DMS79 (cell line): ENCODE measurements at places on chromosomes 11 and 22.

GRCh38 chr22:23534201-23534850 is 45.8 kb downstream of the IGLL1 start:
- DNase-seq: no peak

DNA sequence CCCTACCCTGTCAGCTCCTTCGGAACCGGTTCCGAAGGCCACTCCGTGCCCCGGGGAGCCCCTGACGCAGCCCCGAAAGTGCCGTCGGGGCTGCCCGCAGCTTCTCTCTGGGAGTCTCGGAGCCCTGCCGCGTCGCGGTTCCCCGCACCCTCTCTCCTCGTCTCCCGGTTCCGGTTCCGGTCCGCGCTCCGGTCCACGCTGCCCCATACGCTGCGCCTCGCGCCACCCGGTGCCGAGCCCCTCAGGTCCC is 618 bp downstream of the MTA2 start:
- no peak for DNase-seq

GRCh38 chr22:30159561-30160353 is 79.5 kb downstream of the HORMAD2 start:
- DNase-seq: no peak

DNA sequence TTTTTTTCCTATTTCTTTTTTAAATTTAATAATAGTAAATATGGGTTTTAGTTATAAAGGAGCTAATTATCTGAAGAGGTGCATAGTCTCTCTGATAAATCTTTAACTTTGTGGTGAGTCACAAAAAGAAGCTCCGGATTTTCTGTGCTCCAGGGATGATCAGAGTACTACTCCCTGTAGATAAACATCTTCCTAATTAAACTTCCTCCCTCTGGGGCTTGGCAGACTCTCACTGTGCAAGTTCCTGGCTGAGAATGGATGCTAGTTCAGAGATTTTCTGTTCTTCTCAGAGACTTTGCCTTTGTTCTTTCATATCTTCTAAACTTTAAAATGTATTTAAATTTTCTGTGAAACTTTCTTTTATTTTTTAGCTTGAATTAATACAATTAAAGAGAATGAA is at the start of gene OR10G7:
Gene OR10G7 (minus strand): TSS at position 72 of the 400 bp plus-strand sequence. CDS start 2,324 bp downstream, outside the sequence.
- DNase-seq: no peak

DNA sequence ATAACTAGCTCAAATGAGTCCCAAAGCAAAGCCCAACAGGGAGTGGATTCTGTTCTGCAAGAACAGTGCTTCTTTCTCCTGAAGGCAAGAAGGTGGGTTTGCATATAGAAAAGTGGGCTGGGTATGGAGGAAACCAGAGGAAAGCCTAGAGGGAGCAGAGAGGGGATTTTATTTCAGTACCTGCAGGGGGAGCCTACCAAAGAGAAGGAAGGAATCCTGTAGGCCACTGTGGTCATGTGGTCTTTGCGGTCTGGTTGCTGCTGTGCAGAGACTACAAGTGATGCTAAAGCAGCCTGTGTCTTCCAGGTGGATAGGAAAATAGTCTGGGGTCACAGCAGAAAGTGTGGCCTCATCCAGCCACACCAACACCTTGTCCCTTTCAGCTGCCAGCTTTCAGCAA is 33.2 kb upstream of the ZBTB16 start:
- no peak for DNase-seq

- DNase-seq: no peak
These were observed 19.9 kb upstream of the CTR9 start for GRCh38 chr11:10731064-10731680.

DNA sequence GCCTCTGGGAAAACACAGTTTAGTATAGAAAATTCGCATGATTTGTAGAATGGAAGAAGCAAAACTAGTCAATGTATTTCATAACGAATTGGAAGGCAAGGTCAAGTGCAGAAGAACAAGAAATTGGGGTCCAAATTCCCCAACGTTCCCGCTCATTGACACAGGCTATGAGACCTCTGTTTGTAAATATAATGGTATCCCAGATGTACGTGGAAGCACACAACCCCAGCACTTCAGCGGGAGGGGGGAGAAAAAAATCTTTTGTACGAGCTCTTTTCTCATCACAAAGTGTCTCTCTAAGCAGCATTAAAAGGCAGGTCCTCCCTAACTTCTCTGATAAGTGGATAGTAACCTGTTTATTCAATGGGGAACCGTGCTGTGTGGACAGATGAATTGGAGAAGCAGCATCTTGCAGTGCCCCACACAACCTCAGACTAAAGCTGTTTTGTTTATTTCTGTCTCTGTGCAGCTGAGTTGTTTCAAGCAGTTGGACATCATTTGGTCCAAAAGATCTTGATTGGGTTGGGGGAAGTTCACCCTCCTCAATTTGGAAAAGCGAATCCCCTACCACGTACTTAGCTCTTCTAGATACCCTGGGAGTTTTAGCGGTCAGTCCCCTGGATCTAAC is 1.1 kb upstream of the GAB2 start:
- DNase-seq: no peak

GRCh38 chr11:110947096-110947495 is 234.9 kb upstream of the ARHGAP20 start:
- DNase-seq: no peak

DNA sequence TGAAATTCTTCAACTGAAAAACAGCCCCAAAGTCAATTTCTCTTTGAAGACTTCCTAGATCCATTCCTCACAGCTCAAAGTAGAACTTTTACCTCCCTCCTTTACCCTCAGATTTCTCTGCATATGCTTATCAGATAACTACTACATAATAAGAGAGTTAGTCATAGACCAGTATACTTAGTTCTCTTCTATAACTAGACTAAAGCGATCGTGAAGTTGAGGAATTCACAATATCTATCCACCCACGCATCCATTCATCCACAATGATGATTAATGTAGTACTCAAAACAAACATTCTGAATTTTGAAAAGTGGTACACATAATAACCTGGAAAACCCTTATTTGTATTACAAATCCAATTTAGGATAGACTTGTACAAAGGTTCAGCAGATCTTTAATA is 800.9 kb upstream of the TENM4 start:
- no peak for DNase-seq

- DNase-seq: no peak
These were observed 16.3 kb downstream of the DGKZ start for GRCh38 chr11:46363455-46364005.

- DNase-seq: no peak
These were observed 298.0 kb upstream of the ZC3H12C start for GRCh38 chr11:109795234-109795633.

DNA sequence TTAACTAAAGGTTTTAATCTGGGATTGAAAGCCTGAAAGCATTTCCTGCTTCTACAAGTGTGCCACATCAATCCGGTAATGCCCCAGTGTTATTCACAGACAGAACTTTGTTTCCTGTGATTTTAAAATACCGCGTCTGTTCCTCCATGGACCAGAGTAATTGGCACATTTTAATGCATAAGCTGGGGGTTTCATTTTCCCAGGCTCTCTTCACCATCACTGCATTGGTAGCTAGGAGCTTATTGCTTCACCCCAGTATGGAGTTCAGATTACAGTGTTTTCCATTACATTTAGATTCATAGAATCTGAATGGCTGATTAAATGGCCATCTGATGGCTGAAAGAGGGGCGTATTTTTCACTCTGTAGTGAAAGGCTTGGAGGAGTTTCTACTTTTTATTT is 25.7 kb upstream of the CRTAM start:
- no peak for DNase-seq

DNA sequence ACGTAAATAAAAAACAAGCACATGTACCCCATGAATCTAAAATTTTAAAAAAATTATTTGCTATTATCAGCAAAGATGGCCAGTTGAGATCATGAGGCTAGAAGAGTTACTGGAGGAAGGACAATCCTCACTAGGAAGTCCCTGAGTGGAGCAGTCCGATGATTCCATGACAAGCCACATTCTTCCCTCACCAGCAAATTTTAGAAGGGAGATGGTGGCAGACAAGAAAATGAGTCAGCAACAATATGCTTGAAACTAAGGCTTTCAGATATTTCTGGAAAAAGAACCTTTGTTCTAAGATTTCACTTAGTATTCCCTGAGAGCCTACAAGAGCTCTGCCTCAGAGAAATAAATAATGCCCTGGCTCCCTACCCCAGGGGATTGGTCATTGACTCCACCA is 34.9 kb downstream of the P4HA3 start:
- no peak for DNase-seq

- no peak for DNase-seq
These were observed 428.5 kb downstream of the SOX6 start for GRCh38 chr11:15927864-15928217.

DNA sequence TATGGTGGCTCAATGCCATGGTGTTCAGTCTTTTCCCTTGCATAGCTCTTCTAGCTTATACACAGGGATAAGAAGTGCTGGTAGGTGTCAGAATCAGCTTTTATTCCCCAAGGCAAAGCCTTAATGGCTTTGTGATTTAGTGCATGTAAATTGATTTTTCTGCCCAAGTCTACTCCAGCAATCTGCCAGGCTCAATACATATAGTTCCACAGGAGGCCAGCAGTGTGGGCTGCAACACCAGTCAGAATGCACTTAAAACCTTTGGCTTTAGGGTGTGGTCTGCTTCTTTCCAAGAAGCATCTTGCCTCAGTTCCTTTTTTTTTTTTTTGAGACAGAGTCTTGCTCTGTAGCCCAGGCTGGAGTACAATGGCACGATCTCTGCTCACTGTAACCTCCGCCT is 14.5 kb upstream of the CAPRIN1 start:
- no peak for DNase-seq

DNA sequence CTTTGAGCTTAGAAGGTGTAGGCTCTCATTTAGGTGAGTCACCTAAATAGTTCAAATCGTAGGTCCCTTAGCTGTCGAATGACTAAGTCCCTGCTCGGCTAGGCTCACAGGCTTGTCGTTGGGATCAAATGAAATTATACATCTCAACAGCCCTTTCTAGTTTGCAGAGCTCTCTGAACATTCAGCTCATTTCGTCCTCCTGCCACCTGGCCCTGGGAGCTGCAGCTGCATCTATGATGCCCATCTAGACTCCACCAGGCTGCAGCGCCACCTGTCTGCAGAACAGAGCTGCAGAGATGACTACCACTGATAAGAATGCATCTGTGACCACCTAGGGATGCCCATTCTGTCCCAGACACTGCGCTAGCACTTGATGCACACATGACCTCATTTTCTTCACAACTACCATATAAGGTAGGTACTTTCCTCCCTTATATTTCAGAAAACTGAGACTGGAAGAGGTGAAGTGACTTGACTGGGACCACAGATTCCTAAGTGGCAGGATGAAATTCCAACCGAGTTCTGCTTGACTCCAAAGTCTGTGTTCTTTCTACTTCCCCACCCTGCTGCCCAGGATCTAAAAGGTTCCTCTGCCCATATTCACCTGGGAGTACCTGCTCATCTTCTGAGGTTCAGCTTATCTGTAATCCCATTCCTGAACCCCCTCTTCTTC is 141.1 kb upstream of the NARS2 start:
- DNase-seq: no peak

GRCh38 chr11:18650859-18651557 is 16.9 kb upstream of the SPTY2D1 start:
- DNase-seq: no peak

DNA sequence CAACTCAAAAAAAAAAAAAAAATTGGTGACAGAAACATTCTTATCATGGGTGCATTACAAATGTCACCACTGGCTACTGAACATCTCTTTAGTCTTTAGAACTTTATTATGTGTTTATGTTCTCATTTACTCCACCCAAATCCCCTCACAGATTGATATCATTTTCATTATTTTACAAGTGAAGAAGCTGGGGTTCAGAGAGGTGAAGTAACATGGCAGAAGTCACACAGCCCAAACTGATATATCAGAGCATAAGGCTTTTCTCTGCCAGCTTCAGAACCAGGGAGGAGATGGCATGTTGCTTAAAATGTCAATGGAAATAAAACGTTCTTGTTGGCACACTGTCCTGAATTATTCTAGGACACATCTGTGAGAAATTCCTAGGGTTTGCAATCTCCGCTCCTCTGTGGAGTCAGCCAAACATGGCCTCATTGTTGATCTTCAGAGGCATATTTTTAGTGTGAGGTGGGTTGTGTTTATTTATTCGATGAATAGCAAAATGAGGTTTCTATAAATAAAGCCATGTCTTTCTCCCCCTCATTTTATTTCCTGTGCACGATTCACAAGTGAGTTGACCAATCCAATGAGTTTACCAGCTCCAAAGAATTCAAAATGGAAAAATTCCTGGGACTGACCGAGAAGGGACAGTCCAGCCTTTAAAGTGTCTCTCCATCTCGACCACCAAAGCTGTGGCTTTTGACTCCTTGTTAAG is 72.9 kb upstream of the ANO1 start:
- no peak for DNase-seq
